Caco-2 (cell line): ENCODE measurements at places on chromosomes 12 and 14. TPM values are rescaled to one million over a fixed set of nuclear protein-coding genes. Genes with fewer than 3 reads are reported as not detected.

- no peaks in the 10 kb centered on the region for H3K4me1 ChIP-seq
- peaks cover 1% of the 10 kb centered on the region for H3K36me3 ChIP-seq
- H3K27ac ChIP-seq, result no peak overlapping the region
- H3K27me3 ChIP-seq, result no peaks in the 10 kb centered on the region
- DNase-seq, result no peak
Measured at GRCh38 chr14:75098212-75098611, 28.6 kb downstream of the NEK9 start.

DNA sequence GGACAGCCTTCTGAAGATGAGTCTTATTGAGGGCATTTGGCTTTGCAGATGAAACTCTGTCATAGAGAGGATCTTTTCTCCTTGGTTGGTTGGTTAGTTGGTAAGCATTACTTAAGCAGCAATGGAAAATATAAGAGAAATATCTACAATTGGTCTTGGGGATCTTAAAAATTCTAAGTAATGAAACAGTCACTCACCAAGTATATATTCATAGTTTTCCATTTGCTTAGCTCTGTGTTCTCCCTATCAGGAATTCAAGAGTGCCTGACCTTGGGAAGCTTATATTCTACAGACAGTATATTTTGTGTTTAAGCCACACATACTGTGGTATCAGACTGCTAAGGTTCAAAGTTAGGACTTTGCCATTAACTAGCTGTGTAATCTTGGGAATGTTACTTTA is at the start of gene OR5AU1:
Gene OR5AU1, minus strand, starts transcription at position 101 of the 400 bp plus-strand sequence. CDS start 191 bp downstream, outside the sequence.
- no peaks in the 10 kb centered on the region for H3K36me3 ChIP-seq
- no peaks in the 10 kb centered on the region for H3K27me3 ChIP-seq
- no peak within 1 kb of the TSS for H3K27ac ChIP-seq
- no peak for DNase-seq

Gene FBRSL1
- 90.3 and 96.1 TPM in 2 replicates for total RNA-seq

Gene SLC35F4
- total RNA-seq, result not detected in 2 replicates

Gene TUBA1B
- 1,866 and 1,882 TPM in 2 replicates for total RNA-seq

Gene MDGA2
- not detected in 2 replicates for total RNA-seq
